ENCODE measurements at places on chromosomes 2 and 18.

DNA sequence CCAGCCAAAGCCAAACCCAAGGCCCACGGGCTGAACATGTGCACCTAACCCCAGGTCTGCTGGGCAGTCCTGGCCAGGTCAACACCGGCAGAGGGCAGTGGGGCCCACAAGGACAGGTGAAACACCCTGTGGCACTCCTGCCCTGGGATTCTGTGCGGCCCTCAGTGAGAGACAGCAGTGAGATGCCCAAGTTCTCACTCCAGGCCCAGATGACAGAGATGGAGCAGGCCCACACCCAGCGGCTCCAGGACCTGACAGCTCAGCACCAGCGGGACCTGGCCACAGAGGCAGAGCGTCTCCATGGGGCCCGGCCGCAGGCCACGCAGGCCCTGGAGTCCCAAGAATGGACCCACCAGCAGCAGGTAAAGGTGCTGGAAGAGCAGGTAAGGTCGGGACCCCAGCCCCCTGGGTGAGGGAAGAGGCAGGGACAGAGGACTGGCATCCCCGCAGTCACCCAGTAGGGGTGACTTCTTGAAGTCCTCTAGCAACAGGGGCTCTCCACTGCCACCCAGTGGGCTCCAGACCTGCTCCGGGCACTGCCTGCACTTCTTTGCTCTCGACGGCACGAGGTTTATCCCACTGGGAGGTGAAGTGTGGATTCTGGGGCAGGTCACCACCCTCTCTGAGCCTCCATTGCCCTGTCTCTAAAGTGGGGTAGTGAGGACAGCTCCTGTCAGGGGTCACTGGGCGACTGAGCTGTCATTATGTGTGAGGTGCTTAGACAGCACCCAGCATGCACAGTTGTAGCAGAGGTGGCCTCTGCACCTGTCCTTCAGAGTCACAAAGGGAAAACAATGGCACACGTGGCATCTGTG, 8.8 kb upstream of the SNED1 start:
- no peak for DNase-seq

GRCh38 chr18:25350489-25351251, 1.3 kb downstream of the ZNF521 start:
- DNase-seq, result peak; percentile 90

GRCh38 chr2:148507970-148508369, 136.6 kb upstream of the EPC2 start:
- DNase-seq, result no peak

DNA sequence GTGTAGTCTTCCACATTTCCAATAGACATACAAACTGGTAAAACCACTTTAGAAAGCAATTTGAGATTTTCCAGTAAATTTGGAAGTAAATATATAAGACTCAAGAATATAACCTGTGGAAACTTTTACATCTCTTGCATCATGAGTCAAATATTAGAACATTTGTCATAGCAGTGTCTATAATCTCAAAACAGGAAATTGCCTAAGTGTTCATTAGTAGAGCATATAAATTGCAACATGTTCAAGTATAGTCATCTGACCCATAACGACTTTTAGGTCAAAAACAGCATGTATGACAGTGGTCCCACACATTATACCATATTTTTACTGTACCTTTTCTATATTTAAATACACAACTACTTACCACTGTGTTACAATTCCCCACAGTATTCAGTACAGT, 555.9 kb upstream of the VRK2 start:
- DNase-seq, result no peak

DNA sequence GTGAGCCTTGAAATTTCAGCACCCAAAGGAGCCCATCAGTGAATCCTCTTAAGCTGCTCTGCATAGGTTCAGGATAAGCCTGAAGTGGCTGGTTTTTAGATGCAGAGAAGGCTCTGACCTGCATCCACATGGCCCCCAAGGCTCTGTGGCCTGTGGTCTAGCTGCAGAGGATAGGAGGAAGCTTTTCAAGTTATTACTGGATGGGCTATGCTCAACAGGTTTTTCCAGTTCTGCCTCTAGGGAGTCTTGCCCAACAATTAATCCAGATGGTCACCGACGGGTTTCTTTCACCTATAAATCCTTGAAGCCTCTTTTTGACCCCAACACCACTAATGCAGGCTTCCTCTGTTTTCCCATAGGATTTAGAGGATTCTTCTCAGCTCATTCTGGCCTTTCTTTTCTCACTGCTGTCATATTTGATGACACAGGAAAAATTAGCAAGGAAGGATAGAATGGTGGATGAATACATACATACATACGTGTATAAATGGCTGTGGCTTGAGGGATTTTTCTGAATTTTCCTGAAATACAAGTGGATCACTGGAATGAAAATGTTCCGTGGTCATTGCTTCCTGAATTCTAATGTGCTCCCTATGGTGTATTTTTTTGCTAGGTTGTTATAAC, 52.2 kb upstream of the BCL2L11 start:
- DNase-seq, result no peak

- no peak for DNase-seq
Observed at GRCh38 chr2:205696927-205697441, 14.7 kb downstream of the NRP2 start.

GRCh38 chr18:58091099-58091611, 47.1 kb downstream of the NEDD4L start:
- no peak for DNase-seq

DNA sequence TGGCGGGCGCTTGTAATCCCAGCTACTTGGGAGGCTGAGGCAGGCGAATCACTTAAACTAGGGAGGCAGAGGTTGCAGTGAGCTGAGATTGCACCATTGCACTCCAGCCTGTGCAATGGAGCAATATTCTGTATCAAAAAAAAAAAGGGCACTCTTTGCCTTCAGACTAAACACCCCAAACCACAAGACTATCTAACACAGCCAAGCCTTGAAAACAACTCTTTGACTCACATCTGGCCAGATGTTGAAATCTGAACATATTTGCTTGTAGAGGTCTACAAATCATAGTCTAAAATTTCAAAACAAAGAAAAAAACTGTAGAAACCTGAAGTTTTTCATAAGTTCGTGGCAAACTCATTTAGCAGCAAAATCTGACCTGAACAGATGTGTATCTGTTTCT, 94.9 kb downstream of the FAM161A start:
- peak; percentile 9 for DNase-seq

GRCh38 chr2:45214550-45214949, 205.3 kb upstream of the SIX2 start:
- no peak for DNase-seq

DNA sequence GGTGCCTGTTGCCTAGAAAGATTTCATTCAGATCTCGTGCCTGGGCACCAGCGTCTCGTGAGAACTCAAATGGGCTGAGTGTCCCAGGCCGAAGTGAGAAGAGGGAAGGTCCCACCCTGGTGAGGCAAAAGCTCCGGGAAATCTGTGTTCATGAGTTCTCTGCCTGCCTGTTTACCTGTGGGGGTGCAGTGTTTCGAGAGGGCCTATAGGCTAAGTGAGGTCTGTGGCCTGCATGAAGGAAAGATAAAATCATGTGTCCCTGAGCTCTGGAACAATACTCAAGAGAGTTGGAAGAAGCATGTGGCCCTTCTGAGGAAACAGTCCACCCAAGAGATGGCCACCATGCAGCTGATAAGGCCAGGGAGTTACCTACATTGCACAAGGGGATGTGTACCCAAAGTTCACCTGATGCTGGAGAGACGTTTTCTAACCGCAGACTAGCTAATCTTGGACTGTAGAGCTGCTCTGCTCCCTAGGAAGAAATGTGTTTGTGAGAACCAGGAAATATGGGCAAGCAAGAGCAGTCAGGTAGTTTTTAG, 63.5 kb upstream of the ST3GAL5 start:
- DNase-seq, result no peak
